ENCODE measurements at places on chromosomes 2 and 18.

GRCh38 chr2:28640908-28641300 lies 110.7 kb upstream of the PPP1CB start:
- no peak for DNase-seq

GRCh38 chr2:238566001-238566645 lies 139.4 kb downstream of the ASB1 start:
- no peak for DNase-seq

- no peak for DNase-seq
These were observed 5.3 kb downstream of the TOGARAM2 start for GRCh38 chr2:28986429-28986828.

DNA sequence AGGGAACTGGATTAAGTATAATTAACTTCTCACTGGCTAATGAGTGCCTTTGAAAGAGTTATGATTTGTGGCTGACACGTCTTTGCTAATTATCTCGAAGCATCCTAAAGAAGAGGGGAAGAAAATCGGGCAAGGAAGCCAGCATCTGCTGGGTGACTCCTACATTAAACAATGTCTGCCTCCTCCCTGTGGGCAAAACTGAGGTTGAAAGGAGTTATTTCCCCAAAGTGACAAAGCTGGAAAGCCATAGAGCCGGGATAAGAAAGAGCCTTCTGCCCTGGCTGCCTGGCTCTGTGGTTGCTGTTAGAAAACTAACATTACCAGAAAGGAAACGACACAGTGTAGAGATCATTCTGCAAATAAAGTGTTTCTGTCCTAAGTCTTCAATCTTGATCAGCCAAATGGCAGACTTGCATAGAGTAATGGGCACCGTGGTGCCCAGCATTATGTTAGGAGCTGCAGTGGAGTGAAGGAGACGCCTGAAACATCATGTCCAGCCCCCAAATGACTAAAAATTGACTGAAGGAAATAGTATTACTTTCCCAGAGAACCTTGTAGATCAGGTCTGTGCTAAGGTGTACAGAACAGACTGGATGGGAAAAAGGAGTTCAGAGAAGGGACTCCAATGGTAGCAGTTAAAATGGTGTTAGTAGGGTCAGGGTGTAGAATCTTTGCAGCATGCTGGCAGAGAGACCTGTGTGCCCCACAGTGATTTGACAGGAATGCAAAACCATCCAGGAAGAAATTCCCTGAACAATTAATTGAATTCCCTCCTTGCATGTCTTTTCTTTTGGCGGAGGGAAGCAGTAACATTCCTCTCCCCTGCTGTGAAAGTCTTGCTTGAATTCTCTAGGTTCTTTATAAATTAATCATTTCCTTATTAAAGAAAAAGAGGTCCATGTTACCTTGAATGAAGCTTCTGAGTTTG lies 44.4 kb downstream of the ALPK2 start:
- DNase-seq: no peak

GRCh38 chr2:239966029-239966852 lies 58.9 kb downstream of the NDUFA10 start:
- DNase-seq: no peak

- DNase-seq: no peak
These were observed 48.0 kb downstream of the NAB1 start for GRCh38 chr2:190696792-190697398.

- no peak for DNase-seq
These were observed 198.8 kb downstream of the L3MBTL4 start for GRCh38 chr18:6215888-6216287.

DNA sequence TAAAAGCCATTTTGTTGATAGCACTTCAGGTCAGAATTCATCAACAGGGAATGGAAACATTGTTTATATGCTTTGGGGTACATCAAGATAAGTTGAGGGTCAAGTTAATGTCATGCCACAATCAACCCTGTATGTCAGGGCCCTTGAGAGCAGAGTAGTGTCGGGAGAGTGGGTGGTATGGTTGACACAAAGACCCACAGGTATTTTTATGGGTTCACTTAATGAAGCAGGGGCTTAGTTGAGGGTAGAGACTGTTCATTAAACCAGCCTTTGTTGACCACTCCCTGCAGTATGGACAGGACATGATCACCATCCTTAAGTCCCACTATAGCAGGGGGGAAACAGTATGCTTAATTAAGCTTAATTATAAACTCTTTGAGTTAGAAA lies 5.7 kb downstream of the RPL37A start:
- DNase-seq: no peak

GRCh38 chr18:45654677-45655076 lies 39.4 kb downstream of the SLC14A2 start:
- no peak for DNase-seq

- DNase-seq: no peak
These were observed 68.6 kb downstream of the ACYP2 start for GRCh38 chr2:54183972-54184371.
